Fibroblast of villous mesenchyme (primary cell): ENCODE measurements at places on chromosomes 7 and 10. TPM values are rescaled to one million over a fixed set of nuclear protein-coding genes. Genes with fewer than 3 reads are reported as not detected.

The ASB4 gene
- total RNA-seq, result not detected in 2 replicates

The HTR5A gene
- not detected in 2 replicates for total RNA-seq

The TMEM72 gene
- not detected in 2 replicates for total RNA-seq

The CEP41 gene
- total RNA-seq, result 9.7 and 12.5 TPM in 2 replicates

The SFTPA2 gene
- not detected in 2 replicates for total RNA-seq

The ADAM22 gene
- total RNA-seq, result 0.64 and 1.3 TPM in 2 replicates

The OR2A5 gene
- not detected in 2 replicates for total RNA-seq

The PDK4 gene
- under 0.01 TPM in 2 replicates for total RNA-seq

The SLC26A3 gene
- not detected in 2 replicates for total RNA-seq

The CRPPA gene
- 1.6 and 2.6 TPM in 2 replicates for total RNA-seq

The TMEM225B gene
- 0.43 and 1.6 TPM in 2 replicates for total RNA-seq
